Activated naive CD4-positive, alpha-beta T cell treated with Interleukin-2 at 50 U/mL for 16 hours (primary cell): ENCODE measurements at places on chromosomes 5 and 9.

GRCh38 chr9:96159596-96159995 is 142.4 kb downstream of the HSD17B3 start:
- no peak for DNase-seq

- no peak for DNase-seq
Measured at GRCh38 chr9:119559986-119560385, 190.8 kb upstream of the BRINP1 start.

DNA sequence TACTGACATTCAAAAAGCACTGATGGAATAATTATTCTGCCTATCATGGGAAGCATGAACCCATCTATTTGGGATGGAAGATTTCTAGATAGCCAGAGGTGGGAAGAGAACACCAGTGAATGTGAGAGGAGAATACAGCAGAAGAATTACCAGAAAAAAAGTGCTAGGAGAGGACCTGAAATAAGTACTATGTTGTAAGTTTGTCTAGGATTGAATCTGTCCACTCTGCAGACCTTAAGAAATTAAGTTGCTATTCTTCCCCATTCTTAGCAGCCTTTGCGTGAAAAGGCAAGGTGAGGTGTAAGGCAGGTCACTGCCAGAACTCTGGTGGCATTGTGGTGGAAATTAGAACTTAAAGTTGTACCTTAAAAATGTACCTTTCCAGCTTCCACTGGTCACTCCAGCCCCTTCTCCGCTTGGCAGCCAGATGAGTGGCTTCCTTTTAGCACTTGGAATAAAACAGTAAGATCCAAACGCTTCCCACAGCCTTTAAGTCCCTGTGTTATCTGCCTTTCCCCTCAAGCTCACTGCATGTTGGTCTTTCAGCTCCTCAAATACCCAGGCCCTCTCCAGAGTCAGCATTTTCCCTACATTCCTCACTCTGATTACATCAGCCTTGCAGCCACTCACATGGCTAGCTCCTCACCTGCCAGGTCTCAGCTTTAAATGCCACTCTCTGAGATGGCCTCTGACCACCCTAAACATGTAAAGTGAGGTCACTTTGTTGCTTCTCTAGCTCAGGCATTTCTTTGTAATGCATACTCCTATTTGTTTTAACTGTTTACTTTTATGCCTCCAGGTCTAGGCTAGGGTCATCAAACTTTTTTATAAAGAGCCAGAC is 253.0 kb downstream of the EPB41L4A start:
- DNase-seq, result no peak

DNA sequence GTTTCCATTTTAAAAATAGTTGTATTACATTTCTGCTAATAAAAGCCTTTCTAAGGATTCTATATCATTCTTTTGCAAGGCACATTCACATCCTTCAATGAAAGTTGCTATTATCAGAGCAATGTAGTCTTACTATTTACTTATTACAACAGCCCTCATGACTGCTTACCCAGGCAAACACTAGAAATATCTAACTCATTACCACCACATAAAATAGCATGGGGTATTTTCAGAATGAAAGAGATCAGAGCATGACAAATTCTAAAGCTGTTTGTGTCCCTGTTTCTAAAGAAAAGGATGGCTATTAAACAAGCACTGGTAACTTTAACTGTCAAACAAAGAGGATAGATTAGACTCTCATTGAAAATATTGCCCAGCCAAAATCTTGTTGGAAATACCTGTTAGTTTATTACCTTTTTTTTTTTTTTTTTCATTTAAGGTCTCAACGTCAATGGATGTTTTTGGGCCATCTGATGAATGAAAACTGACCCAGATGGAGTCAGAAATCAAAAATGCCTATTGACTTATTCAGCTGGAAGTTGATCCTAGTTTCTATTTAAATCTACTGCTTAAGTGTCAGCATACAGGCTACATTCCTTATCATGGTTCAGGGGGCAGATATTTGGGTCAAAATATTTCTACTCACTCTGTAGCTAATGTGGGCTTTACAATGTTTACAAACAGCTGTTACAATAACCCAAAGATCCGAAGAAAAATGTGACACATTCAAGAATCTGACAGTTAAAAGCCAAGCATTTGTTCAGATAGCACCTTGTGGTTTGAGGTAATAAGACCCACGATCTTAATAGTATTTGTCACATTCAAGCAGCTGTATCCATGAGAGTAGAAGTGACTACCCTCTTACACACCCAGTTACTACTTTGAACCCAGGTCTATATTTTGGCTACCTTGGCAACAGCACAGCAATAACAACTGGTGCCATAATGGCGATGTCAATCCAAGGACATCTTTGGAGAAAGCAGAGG is 554.8 kb upstream of the MEF2C start:
- DNase-seq, result no peak

DNA sequence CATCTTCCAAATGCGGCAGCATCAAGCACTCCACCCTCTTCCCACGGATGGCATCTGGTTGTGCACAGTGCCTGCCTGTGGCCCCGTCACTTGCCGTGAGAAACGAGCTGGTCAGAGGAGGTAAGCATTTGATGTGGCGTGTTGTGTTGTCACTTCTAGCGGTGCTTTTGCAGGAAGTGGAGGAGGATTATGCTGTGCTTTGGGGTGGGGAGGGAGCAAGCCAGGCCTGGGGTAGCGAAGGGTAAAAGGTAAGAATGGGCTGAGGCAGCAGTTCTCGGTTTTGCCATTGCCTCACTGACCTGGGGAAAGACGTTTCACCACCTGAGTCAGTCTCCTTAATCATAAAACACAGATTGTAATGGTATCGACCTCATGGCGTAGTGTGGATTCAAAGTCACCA is 2.3 kb upstream of the POMT1 start:
- DNase-seq, result peak; percentile 80

GRCh38 chr5:76855961-76856360 is 6.1 kb downstream of the S100Z start:
- DNase-seq, result peak; percentile 26

DNA sequence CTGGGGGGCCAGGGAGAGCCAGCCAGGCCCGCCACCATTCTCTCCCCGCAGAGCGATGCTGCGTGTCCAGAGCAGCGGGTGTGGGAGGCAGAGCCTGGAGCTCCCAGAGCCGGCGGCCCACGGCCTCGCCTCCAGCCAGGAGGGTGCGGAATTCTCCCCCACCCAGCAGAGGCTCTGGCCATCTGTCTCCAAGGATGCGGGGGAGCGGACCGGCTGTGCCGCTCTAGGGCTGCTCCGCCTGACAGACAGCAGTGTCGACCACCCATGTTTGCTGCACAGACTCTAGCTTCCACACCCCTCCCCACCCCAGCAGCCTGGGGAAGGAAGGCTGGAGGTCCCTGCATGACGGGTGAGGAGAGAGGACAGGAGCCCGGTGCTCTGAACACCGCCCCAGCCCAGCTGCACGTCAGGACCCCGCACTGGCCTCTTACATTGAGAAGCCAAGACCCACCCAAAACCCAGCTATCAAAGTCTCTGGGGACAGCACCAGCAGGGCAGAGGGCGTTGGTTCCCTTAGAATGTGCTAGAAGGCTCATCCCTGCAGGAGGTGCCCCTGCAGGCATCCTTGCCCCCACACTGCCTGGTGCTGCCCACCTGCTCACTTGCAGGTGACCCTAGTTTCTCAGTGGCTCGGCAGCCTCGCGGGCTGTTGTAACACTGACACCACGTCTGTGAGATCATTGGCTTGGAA is 29.7 kb upstream of the FCN1 start:
- DNase-seq, result no peak

DNA sequence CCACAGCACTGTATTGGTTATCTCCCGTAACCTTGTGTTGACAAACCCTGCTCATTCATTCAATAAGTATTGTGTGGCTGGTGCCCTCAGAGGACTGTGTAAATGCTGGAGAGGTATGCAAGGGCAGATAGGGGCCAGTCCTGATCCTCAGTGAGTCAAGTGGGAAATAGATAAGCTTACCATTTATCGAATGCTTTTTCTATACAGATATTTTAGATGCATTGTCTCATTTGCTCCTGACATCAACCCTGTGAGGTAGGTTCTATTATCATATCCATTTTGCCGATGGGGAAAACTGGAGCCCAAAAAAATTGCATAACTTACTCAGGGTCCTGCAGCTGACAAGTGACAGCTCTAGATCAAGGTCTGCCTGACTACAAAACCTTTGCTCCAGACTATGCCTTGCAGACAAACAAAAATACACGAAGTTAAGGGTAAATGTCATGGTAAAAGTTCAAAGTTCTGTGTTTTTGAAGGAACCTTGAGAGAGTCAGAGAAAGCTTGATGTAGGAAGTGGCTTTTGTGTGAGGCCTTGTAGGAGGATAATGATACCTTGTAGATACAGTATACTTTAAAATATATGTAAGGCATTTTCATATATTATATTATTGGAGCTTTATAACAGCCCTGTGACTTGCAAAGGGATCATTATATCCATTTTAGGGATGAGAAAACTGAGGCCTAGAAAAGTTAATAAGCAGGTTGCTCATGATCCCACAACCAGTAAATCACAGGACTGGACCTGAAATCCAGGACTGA is 22.7 kb downstream of the CYFIP2 start:
- no peak for DNase-seq

DNA sequence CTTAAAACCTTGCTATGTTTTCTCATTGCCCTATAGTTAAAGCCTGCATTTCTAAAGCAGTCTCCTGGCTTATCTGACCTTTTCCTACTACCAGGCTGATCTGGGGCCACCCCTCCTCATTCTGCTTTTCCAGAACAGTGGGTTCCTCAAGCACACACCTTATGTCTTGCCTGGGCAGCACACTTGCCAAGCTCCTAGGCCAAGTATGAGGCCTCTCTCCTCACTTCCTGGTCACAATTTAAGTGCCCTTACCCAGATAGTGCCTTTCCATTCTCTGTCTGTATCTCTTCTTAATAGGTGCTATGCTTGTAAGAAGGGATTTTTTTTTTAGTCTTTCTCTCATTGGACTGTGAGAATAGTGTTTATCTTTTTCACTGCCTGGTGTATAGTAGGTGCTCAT is 39.7 kb downstream of the HMGCS1 start:
- no peak for DNase-seq
